NCI-H187 treated with DMSO at 0.1 percent for 48 hours (cell line): ENCODE measurements at places on chromosomes 11 and 22.

- DNase-seq = no peak
Observed at GRCh38 chr22:42303396-42304323, 33.2 kb upstream of the TCF20 start.

DNA sequence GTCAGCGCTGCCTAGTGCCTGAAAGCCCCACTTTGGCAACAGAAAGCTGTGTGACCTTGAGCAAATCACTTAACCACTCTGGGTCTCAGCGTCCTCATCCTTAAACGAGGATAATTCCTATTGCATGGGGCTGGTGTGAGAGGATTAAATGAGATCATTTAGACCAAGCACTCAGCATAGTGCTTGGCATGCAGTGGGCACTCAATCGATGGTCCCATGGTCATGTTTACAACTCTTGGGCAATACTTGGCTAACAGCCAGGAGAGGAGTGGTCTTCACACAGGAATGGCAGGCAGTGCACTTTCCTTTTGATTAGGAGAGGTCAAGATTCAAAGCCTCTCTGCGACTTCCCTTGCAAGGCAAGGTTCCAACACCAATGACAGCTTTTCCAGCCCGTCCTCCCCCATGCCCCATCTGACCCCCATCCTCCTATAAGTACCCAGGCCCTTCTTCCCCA lies 14.1 kb downstream of the TNKS1BP1 start:
- no peak for DNase-seq

- DNase-seq = no peak
Observed at GRCh38 chr11:82216927-82217570, 516.6 kb downstream of the FAM181B start.

GRCh38 chr11:67266449-67267187 lies at the start of gene GRK2:
GRK2 (plus strand) TSS chr11:67266473; CDS start chr11:67266700, 227 bp downstream.
- DNase-seq = no peak
